ENCODE measurements at places on chromosomes 3 and 15.

GRCh38 chr15:74428970-74429780, 4.6 kb downstream of the SEMA7A start:
- DNase-seq: no peak

DNA sequence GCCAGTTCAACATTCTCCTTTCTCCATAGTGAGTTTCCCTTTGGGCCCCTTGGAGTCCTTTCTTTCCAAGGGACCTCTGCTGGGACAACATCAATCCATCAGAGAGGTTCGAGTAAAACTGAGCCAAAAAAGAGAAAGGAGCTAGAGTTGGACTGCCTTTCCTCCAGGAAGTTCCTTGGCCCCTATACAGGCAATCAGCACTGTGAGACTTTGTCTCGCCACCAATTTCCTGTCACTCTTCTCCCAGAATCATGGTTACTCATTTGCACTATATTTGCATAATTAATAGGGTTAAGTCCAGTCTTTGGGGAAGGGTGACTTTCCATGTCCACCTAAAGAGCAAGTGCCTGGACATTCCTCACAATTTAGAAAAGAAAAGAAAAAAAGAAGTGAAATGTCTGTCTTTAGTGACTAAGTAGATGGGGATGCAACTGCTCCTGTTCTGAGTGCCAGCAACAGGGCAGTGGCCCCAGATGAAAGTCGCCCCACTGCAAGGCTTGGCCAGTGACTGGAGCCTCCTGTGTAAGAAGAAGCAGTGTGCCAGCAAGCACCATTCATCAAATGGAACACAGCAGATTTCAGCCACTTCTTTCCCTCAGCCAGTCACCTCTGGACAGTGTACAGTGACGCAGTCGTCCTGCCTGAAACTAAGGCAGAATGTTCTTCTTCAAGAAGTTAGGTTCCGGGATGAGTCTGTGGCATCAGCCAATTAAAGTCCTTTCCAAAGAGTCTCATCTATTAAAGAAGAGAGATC, 91.6 kb downstream of the FSIP1 start:
- no peak for DNase-seq

DNA sequence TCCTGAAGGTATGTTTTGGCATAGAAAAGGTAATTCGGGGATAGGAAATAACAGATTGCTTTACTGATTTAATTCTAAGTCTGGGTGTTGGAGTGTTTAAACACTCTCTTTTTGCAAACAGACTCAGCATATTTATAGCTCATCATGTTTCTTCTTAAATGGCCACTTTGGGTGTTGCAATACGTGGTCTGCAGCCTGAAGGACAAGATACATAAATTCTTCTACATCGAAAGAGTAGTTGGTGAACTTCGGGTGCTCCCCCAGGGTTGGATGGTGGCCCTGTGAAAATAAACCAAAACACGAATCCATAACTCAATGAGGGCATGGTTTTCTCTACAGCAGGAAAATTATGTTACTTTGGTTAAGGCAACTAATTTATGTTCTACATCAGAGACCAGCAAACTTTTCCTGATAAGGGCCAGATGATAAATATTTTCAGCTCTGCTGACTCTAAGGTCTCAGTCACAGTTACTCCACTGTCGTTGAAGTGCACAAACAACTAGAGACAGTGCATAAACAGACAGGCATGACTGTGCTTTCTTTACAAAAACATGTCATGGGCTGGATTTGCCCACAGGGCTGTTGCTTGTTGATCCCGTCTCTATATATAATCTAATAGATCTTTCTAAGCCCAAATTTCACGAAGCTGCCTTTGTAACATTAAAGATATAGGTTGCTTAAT, 35.9 kb downstream of the EOGT start:
- DNase-seq: no peak

DNA sequence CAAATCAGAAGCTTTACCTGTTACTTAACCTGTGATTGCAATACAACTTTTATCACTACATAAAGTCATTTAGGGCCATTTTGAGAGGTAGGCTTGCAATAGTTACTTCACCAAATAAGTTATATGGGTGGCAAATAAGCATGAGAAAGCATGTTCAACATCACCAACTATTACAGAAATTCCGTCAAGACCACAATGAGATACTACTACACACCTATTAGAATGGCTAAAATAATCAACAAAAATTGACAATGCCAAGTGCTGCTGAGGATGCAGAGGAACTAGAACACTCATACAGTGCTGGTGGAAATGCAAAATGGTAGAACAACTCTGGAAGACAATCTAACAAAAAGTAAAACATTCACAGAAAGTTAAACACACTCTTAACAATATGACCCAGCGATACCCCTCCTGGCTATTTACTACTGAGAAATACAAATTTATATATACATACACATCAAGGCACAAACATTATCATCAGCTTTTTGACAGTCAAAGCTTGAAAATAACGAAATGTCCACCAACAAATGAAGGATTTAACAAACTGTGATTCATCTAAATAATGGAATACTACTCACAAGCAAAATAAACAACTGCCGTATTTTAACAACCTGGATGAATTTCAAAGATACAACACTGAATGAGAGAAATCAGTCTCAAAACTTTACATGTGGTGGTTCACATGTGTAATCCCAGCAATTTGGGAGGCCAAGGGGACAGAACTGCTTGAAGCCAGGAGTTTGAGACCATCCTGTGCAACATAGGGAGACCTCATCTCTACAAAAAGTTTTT, 82.9 kb downstream of the MYO9A start:
- DNase-seq: no peak

DNA sequence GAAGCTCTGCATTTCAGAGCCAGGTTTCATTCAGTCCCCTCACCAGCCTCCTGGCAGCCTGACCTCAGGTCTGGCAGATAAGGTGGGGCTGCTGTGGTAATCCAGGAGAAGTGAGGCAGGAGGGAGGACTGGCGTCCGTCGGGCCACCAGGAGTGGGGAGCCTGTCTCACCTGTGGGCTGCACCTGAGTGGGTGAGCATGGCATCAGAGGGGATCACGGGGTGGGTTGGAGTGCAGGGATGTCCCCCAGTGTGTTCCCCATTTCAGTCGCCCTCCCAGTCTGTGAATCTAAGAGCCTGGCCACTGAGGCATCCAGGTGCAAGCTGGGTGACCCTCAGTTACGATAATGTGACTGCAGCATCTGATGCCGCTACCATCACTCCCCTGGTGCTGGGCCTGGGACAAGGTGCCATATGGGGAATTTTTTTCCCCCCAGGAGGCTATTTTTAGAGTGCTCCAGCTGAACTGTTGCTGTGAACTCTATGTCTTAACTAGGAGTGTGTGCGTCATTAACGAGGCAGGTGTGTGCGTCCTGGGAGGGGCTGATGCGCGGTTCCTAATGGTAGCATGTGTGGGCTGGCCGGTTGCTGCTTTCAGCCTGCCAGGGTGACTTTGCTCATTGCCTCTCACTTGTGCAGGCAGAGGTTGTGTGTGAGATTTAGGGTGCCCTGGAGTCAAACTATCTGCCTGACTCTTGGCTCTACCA, 165.2 kb downstream of the SLCO3A1 start:
- DNase-seq: no peak

- DNase-seq: no peak
These were observed 67.5 kb downstream of the ARIH1 start for GRCh38 chr15:72541674-72542073.

GRCh38 chr3:195085356-195086130, 185.4 kb downstream of the XXYLT1 start:
- DNase-seq: no peak

DNA sequence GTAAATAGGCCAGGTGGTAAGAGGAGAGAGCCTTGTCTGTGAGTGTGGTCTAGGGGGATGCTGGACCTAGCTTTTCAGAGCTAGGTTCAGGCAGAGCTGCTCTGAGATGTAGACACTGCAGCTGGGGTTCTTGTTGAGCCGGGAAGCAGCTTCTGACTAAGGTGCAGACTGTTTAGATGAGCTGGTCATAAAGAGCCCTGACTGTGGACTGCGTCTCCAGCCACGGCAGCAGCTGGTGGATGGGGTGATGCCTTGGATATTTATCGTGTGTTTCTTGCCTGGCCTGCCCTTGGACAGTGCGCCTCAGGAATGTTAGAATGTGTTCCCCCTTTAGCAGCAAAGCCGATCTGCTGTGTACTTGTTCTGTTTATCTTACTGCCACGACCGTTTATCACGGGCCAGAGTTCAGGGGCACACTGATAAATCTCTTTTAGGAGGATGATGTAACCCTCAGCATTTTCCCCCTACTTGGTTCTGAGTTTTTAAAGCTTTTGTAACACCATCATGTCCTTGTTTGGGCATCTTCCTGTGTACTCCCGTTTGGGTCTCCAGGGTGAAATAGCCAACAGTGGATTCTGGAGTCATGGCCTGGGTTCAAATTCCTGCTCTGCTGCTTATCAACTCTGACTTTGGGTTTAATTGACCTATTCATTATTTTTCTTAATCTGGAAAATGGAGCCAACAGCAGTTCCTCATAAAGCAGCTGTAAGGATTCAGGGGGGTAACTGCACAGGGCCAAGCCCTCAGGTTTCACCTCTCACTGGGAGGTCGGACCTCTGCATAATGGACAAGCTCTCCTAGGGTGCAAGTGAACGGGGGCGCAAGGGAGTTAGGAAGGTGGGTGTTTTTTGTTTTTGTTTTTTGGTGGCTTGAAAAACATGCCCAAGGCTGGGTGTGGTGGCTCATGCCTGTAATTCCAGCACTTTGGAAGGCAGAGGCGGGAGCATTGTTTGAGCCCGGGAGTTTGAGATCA, 51.4 kb downstream of the FLNB start:
- DNase-seq: peak; percentile 91

DNA sequence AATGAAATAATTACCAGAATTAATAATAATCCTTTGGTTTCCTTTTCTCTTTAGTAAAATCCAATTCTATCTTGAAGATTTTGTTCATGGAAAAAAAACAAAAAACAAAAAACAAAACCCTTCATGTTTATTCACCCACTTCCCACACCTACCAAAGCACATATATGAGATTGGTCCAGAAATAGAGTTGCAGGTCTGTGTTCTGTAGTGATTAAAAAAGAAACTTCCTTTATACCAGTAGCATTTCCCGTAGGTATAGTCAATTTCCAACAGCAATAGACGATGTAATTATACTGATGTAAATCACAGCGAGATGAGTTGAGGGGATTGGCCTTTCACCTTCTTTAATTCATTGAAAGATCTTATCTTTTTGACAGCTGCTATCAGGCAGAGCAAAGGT, 194.6 kb downstream of the SOX2 start:
- no peak for DNase-seq

DNA sequence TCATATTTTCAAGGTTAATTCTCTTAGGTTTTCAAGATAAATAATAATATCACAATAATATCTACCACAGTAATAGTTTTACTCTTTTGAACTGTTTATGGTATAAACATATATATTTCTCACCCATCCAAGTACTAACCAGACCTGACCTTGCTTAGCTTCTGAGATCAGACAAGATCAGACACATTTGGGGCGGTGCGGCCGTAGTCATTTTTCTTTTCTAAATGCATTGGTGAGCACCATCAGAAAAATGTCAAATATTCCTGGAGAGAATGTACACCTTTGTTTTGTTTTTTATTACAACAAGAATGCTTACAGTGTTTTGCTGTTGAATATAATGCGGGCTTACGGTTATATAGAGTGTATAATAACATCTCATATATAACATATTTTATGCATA, 267.8 kb downstream of the ADAMTS17 start:
- no peak for DNase-seq

GRCh38 chr3:119413603-119414280, 49.7 kb downstream of the TMEM39A start:
- DNase-seq: no peak

DNA sequence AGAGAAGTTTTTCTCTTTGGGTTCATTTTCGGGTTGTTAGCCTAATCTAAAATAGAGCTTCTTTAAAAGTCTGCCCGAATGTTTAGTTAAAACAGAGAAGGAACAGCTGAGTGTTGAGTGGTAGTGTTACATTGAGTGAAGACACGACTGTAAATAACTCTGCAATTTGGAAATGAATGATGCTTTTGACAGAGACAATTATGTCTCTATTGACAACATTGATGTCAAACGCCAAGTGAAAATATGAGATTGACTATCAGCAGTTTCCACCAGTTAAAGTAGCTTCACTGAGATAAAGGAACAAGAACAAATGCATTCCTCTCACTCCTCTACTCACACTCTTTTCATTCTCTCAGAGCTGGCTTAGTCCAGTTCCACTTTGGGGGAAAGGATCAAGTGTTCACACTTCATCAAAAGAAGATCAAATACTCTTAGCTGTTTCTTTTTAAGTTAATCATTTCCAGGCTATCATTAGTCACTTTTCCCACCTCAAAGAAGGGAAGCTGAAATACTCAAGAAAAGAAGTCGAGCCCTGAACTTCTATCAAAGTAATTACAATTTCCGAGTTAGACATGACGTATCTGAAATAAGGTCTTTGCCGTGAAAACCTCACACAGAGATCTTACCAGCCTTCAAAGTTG, 399.1 kb upstream of the DPH6 start:
- DNase-seq: no peak

- peak; percentile 11 for DNase-seq
These were observed 234.0 kb downstream of the MYRIP start for GRCh38 chr3:40043444-40043755.

GRCh38 chr15:67836134-67836455, 3.8 kb downstream of the RNU6-1 start:
- DNase-seq: no peak

GRCh38 chr15:98941595-98942255, 65.9 kb downstream of the PGPEP1L start:
- DNase-seq: no peak

- DNase-seq: peak; percentile 11
These were observed 20.8 kb downstream of the FEM1B start for GRCh38 chr15:68298336-68298735.

- no peak for DNase-seq
These were observed 100.5 kb upstream of the SKOR1 start for GRCh38 chr15:67724691-67725375.

DNA sequence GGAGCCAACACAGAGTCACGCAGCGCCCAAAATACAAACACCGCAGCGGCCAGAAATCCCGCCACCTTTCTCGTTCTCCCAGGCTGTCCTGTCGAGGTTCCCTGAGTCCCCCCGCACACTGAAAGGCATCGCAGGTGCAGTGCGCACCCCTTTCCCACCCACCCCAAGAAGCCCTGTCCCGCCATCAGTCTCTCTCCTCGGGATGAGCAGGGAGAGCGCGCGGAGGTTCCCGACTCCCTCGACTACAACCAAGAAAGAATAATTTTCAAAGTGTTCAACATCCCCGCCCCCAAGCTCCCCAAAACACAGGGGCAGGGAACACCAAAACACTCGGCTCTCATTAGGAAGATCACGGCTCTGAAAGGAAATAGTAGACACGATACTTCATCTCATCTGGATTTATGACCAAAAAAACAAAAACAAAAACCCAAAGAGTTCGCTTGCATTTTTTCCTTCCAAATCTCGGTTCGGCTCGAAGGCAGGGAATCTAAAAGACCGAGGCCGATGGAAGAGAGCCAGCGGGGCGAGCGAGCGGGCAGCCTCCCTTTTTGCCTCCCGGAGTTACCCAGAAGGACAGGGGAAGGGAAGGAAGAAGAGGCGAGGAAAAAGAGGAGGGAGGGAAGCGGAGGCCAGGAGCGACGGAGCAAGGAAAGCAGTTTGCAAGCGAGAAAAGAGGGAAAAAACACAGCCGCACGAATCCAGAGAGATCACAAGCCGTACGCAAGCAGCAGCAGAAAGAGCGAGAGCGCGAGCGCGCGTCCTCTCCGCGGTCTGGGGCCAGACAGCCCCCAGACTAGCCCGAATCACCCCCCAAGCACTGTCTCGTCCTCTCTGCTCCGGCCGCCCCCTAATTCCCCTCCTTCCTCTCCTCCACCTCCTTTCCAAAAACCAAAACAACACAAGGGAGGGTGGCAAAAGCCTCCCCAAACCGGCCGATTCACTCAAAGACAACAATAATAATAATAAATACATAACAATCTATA, 808 bp downstream of the BCL6 start:
- DNase-seq: peak; percentile 82

GRCh38 chr3:197748597-197749314, 927 bp upstream of the FYTTD1 start:
- no peak for DNase-seq
